ENCODE measurements at places on chromosomes 16 and 17.
A peak's percentile ranks its signal among the peaks of the same experiment; 100 is the strongest.

GRCh38 chr16:14502932-14503741 lies 126.9 kb downstream of the PARN start:
- DNase-seq = peak; percentile 60

- no peak for DNase-seq
Measured at GRCh38 chr17:36105781-36106492, 2.3 kb downstream of the CCL4 start.

GRCh38 chr17:70033165-70033564 lies 41.9 kb upstream of the KCNJ16 start:
- DNase-seq = no peak

DNA sequence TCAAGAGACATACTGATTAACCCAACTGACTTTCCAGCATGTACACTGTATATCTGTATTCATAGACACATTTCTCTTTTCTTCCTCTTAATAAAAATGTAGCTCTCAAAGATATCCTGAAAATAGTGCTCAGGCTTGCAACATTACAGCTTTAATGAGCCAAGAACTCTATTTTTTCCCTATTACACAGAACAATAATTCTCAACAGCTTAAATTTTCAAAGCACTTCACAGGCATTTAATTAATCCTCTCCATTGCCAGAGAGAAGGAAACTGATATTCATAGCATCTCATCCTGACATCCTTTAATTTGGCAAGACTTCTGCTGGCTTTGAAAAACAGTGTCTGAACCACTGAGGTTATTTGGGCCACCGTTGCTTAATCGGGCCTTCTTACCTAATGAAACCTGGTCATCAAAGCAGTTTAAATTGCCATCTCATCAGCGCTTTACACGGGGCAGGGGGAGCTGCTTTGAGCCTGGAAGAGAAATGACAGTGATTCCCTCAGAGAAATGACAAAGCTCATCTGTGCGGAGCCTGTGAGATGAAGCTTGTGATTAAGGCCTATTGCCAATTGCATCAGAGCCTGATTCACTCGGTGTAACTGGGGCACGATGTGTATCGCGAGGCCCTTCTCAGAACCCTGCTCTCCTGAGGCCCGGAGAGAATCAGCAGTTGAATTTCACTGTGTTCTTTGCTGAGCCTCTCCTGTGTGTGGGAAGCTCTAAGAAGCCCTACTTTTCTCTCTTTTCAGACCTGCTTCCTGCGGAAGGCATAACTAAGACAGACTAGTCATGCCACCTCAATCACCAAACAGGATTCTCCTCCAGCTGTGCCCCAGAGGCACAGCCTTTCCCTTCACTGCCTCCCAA lies 8.5 kb upstream of the SIAH1 start:
- DNase-seq = no peak

- no peak for DNase-seq
Measured at GRCh38 chr17:35345445-35345925, 27.9 kb downstream of the SLFN11 start.

Data from OCI-M1 (cell line).